ENCODE measurements at places on chromosomes 11 and 22. TPM values are rescaled to one million over a fixed set of nuclear protein-coding genes. Genes with fewer than 3 reads are reported as not detected.

GRCh38 chr11:9019861-9020260 is 16.1 kb upstream of the NRIP3 start:
- H3K27me3 ChIP-seq = no peaks in the 10 kb centered on the region
- no peaks in the 10 kb centered on the region for H3K36me3 ChIP-seq
- H3K4me1 ChIP-seq = peaks cover 4% of the 10 kb centered on the region
- H3K4me3 ChIP-seq = no peak overlapping the region

DNA sequence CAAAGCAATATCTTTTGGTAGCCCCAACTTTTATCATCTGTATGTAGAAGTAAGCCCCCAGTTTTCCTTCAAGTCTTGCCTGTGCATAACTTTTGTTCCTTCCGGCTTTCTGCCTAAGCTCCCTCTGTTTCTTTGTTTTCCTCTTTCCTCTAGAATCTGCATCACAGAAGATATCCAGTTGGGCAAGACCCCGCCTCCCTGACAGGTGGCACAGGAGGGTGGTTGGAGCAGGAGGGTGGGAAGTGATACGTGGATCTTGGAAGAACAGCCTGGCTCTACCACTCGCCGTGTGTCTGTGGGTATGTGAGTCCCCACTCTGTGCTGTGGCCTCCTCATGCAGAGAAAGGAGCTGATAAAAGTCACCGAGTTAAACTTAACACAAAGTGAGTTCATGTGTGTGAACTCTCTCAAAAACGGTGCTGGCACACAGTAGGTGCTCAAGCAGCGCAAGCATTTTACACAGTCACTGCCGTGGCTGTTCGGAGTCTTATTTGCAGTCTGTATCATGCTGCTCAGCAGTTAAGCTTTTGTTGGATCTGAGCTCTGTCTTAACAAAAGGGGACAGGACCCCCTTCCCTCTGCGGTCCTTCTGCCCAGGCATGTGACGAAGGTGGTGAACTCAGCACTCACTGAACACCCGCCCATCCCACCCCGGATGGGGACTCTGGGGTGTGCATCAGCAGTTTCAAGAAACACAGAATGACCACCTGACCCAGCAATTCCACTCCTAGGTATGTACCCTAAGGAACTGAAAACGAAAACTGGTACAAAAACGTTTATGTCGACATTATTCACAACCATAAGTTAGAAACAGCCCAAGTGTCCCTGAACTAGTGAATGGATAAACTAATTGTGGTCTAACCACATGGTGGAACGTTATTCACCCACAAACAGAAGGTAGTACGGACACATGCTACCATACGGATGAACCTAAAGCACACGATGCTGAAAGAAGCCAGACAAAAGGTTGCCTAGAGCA is 249.1 kb downstream of the CTTN start:
- no peaks in the 10 kb centered on the region for H3K4me1 ChIP-seq
- no peak overlapping the region for H3K4me3 ChIP-seq
- DNase-seq = no peak
- H3K27me3 ChIP-seq = peaks cover 25% of the 10 kb centered on the region

GRCh38 chr11:73194593-73194992 is 23.5 kb upstream of the P2RY2 start:
- peak overlapping the region; percentile 95 for H3K27ac ChIP-seq
- no peak overlapping the region for H3K4me3 ChIP-seq
- H3K27me3 ChIP-seq = no peaks in the 10 kb centered on the region

- peaks cover 4% of the 10 kb centered on the region for H3K27me3 ChIP-seq
- no peak overlapping the region for H3K4me3 ChIP-seq
- peak; percentile 15 for DNase-seq
- no peaks in the 10 kb centered on the region for H3K36me3 ChIP-seq
- no peaks in the 10 kb centered on the region for H3K4me1 ChIP-seq
Observed at GRCh38 chr11:68966894-68967780, 13.6 kb downstream of the MRGPRD start.

- no peaks in the 10 kb centered on the region for H3K36me3 ChIP-seq
- no peak overlapping the region for H3K27ac ChIP-seq
- H3K4me1 ChIP-seq = no peaks in the 10 kb centered on the region
- H3K27me3 ChIP-seq = no peaks in the 10 kb centered on the region
Observed at GRCh38 chr11:46200537-46201281, 76.8 kb upstream of the CREB3L1 start.

DNA sequence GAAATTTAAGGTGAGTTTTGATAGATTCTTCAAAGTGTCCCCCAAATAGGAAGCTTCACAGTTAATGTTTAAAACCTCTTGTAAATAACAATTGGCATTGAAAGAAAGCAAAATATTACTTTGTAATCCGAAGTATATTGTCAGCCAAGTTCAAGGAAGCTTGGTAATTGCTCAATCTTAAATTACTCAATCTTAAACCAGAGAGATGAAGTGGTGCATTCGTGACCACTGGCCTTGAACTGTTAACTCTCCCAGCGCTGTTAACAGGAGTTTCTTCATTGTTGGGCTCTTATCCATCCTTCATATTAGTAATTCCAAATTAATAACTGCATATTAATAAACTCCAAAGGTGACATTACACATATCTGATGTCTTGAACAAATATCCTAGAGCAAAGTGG is 20.6 kb upstream of the FDX1 start:
- H3K36me3 ChIP-seq = no peaks in the 10 kb centered on the region
- H3K4me3 ChIP-seq = no peak overlapping the region
- H3K27ac ChIP-seq = no peak overlapping the region
- H3K4me1 ChIP-seq = peaks cover 6% of the 10 kb centered on the region
- no peak for DNase-seq

GRCh38 chr11:9774591-9775397 is 110.9 kb downstream of the SWAP70 start:
- no peaks in the 10 kb centered on the region for H3K27me3 ChIP-seq
- no peak overlapping the region for H3K4me3 ChIP-seq
- no peak for DNase-seq
- H3K4me1 ChIP-seq = peaks cover 11% of the 10 kb centered on the region

DNA sequence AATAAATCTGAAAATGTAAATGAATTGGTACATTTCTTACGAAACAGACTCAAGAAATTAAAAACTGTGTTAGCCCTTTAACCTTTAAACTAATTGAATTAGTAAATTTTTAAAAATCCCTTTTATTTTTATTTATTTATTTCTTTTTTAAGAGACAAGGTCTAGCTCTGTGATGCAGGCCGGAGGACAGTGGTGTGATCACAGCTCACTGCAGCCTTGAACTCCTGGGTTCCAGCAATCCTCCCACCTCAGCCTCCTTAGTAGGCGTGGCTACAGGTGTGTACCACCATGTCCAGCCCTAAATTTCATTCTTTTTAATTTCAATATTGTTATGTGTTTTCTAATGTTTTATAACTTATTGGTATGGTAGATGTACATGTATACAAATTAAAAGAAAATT is 72.6 kb downstream of the MYEOV start:
- DNase-seq = no peak
- H3K36me3 ChIP-seq = no peaks in the 10 kb centered on the region
- no peak overlapping the region for H3K4me3 ChIP-seq
- H3K27ac ChIP-seq = no peak overlapping the region

- H3K36me3 ChIP-seq = no peaks in the 10 kb centered on the region
- no peaks in the 10 kb centered on the region for H3K4me1 ChIP-seq
- no peak overlapping the region for H3K27ac ChIP-seq
- no peaks in the 10 kb centered on the region for H3K27me3 ChIP-seq
Observed at GRCh38 chr11:38143852-38144251, 1545.8 kb upstream of the RAG2 start.

SNX32 gene
- not detected for total RNA-seq

TBX10 gene
- total RNA-seq = not detected
